ENCODE measurements at places on chromosomes 3 and 15. TPM values are rescaled to one million over a fixed set of nuclear protein-coding genes. Genes with fewer than 3 reads are reported as not detected.

DNA sequence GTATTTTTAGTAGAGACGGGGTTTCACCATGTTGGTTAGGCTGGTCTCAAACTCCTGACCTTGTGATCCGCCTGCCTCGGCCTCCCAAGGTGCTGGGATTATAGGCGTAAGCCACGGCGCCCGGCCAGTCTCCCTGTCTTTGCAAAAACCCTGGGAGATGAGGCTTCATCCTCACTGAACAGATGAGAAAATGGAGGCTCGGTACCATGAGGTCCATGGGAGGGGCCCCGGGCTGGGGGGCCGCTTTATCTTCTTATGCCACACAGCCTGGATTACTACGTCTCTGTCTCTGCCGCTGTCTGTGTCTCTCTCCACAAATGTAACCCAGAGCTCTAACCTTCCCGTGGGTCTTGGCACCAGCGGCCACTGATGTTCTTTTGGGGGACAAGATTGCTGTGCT lies 39.1 kb downstream of the ABTB1 start:
- no peak overlapping the region for H3K27ac ChIP-seq
- H3K27me3 ChIP-seq, result no peaks in the 10 kb centered on the region
- DNase-seq, result no peak
- H3K4me1 ChIP-seq, result no peaks in the 10 kb centered on the region
- H3K4me3 ChIP-seq, result no peak overlapping the region
- no peaks in the 10 kb centered on the region for H3K36me3 ChIP-seq

DNA sequence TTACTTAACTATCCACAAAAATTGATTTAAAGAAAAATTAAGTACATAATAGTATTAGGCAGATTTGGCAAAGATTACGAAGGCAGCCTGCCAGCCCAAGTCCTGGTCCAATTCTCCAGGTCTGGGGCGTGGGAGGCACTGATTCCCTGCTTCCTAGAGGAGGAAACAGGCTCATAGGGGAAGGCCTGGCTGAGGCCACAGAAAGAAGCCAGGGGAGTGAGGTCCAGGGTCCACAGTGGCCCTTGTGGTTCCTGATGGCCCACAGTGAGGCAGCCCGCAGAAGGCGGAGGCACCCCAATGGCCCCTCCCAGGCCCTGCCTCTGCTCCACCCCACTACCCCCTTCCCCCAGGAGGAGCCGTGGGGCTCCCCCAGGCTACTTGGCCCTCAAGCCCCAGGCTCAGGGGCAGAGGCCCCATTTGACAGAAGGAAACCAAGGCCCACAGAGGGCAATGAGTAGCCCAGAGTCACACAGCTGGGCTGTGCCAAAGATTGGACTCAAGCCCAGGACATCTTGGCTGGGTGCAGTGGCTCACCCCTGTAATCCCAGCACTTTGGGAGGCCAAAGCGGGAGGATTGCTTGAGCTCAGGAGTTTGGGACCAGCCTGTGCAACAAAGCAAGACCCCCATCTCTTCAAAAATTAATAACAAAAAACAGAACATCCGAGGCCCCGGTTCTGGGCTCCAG lies 21.0 kb downstream of the H1-8 start:
- H3K27ac ChIP-seq, result no peak overlapping the region
- DNase-seq, result no peak
- H3K4me3 ChIP-seq, result no peak overlapping the region
- H3K36me3 ChIP-seq, result peaks cover 11% of the 10 kb centered on the region
- H3K27me3 ChIP-seq, result no peaks in the 10 kb centered on the region
- H3K4me1 ChIP-seq, result peaks cover 17% of the 10 kb centered on the region

DNA sequence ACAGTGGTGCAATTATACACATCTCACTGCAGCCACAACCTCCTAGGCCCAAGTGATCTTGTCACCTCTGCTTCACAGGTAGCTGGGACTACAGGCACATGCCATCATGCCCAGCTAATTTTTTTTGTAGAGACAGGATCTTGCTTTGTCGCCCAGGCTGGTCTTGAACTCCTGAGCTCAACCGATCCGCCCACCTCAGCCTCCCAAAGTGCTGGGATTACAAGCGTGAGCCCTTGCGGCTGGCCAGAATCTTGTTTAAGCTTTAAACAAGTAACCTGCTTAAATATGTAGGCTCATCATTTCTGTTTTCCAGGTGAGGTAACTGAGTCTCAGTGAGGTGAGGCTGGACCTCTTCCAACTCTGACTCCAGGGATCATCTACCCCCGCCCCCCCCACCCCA lies 7.7 kb upstream of the PSTPIP1 start:
- H3K36me3 ChIP-seq, result no peaks in the 10 kb centered on the region
- no peak for DNase-seq
- H3K27me3 ChIP-seq, result no peaks in the 10 kb centered on the region
- H3K27ac ChIP-seq, result no peak overlapping the region
- no peaks in the 10 kb centered on the region for H3K4me1 ChIP-seq

- no peak overlapping the region for H3K4me3 ChIP-seq
- no peaks in the 10 kb centered on the region for H3K36me3 ChIP-seq
- H3K4me1 ChIP-seq, result no peaks in the 10 kb centered on the region
- no peaks in the 10 kb centered on the region for H3K27me3 ChIP-seq
- H3K27ac ChIP-seq, result no peak overlapping the region
- DNase-seq, result no peak
Observed at GRCh38 chr3:125179143-125179883, 33.2 kb downstream of the SLC12A8 start.

GRCh38 chr3:85533586-85533985 lies 574.8 kb downstream of the CADM2 start:
- no peak for DNase-seq
- H3K4me1 ChIP-seq, result no peaks in the 10 kb centered on the region
- H3K27me3 ChIP-seq, result no peaks in the 10 kb centered on the region
- H3K36me3 ChIP-seq, result no peaks in the 10 kb centered on the region
- H3K27ac ChIP-seq, result no peak overlapping the region

TRPM1 gene
- total RNA-seq, result not detected

- H3K27ac ChIP-seq, result peak overlapping the region; percentile 45
- no peaks in the 10 kb centered on the region for H3K27me3 ChIP-seq
- peak; percentile 85 for DNase-seq
- no peaks in the 10 kb centered on the region for H3K36me3 ChIP-seq
- peaks cover 75% of the 10 kb centered on the region for H3K4me1 ChIP-seq
Observed at GRCh38 chr3:128278761-128279600, 125.7 kb downstream of the EEFSEC start.

DNA sequence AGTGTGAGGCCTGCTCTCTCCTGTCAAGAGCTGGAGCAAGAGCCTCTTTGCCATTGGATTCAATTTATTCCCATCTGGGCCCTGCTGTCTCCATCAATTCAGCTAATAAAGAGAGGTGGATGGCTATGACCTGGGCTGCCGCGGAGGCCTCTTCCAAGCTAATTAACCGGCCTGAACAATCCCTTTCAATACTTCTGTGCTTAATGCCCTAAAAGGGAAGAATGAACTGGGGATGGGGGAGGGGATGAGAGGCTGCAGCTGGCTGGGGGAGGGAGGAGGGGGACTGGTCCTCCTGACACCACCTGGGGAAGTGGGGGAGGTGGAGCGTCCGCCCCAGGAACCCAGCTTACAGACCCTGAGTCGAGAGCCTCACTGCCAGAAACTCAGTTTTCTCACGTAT lies 33.4 kb upstream of the PRR23E start:
- no peaks in the 10 kb centered on the region for H3K36me3 ChIP-seq
- H3K4me1 ChIP-seq, result no peaks in the 10 kb centered on the region
- no peak overlapping the region for H3K4me3 ChIP-seq
- no peak for DNase-seq

TMCO5A gene
- not detected for total RNA-seq

DNA sequence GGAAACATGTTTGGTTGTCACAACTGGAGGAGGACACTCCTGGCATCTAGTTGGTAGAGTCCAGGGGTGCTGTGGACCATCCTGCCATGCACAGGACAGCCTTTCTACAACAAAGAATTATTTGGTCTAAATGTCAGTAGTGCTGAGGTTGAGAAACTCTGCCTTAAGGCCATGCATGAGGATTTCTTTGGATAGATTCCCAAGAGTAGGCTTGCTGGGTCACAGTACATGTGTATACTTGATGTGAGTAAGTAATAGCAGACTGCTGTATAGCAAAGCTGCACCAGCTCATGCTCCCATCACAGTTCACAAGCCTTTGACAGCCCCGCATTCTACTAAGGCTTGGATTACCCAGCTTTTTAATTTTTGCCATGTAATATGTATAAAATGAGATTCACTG lies 151.3 kb downstream of the MFSD1 start:
- no peak overlapping the region for H3K27ac ChIP-seq
- H3K4me1 ChIP-seq, result no peaks in the 10 kb centered on the region
- no peak overlapping the region for H3K4me3 ChIP-seq
- H3K36me3 ChIP-seq, result no peaks in the 10 kb centered on the region
- DNase-seq, result no peak

FOXB1 gene
- total RNA-seq, result not detected

GOLGA8J gene
- total RNA-seq, result 3.7 TPM

LRTM1 gene
- total RNA-seq, result not detected

DNA sequence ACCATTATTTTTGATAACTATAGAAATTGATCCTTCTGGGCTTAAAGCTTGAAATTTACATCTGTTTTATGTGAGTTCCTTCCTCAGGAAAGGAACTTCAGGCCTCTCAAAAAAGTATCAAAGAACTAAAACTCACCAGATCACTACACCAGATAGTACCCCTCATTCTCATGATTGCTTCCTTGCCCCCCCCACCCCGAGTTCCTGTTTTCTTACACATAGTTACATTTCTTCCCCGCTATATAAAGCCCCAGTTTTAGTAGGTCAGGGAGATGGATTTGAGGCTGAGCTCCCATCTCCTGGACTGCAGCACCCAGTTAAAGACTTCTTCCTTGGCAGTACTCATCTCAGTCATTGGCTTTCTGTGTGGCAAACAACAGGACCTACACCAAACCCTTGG lies 80.3 kb upstream of the HRH1 start:
- DNase-seq, result no peak
- H3K27me3 ChIP-seq, result no peaks in the 10 kb centered on the region
- H3K27ac ChIP-seq, result no peak overlapping the region
- no peak overlapping the region for H3K4me3 ChIP-seq
- H3K36me3 ChIP-seq, result no peaks in the 10 kb centered on the region

DNA sequence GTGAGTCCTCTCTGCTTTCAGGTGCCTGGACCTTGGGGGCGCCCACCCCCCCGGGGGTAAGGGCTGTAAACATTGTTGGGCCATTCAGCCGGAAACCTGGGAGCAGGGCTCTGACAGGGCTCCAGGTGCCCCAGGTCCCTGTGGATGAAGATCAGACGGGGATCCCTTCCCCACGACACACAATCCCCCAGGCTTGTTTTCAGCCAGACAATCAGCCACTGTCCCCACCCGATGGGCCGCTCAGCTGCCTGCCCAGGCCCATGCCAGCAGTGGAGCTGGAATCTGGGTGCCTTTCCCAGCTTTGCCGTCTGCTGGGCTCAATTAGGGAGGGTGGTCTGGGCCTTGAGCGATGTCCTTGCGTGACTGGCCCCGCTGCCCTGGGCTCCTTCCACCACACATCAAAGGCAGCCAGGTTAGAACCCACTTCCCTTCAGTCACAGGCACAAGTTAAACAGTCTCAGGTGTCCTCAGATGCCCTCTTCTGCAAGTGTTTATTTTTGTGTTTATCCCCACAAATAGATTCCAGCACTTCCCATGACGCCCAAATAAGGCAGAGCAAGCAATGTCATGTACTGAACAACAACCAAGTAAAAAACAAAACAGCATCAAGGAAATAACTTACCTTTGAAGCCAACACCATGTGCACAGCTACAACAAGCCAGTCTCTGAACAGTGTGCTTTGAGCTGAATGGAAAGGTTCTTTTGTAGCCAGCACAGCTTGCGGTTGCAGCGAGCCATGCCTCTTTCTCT lies 77.0 kb upstream of the ALDH1A3 start:
- H3K27ac ChIP-seq, result no peak overlapping the region
- no peaks in the 10 kb centered on the region for H3K27me3 ChIP-seq
- DNase-seq, result no peak
- H3K4me1 ChIP-seq, result no peaks in the 10 kb centered on the region

DNA sequence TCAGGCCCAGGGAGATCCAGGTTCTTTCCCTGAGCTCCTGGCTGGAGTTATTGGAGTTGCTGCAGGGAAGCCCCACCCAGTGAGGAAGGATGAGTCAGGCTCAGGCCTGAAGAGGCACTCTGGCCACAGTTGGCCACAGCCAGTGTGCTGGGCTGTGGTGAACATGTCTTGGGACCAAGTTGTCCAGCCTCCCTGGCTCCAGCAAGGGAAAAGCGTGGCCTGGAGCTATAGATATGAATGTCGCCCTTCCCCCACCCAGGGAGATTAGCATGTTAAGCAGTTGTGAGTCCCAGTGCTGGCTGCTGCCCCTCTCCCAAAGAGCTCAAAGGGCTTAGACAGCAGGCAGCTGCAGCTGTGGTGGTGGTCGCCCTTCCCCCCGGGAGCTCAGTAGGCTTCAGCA lies 963.2 kb downstream of the ROBO2 start:
- no peaks in the 10 kb centered on the region for H3K27me3 ChIP-seq
- H3K36me3 ChIP-seq, result no peaks in the 10 kb centered on the region
- H3K27ac ChIP-seq, result no peak overlapping the region
- H3K4me3 ChIP-seq, result no peak overlapping the region
- H3K4me1 ChIP-seq, result peaks cover 4% of the 10 kb centered on the region
- DNase-seq, result no peak

KIF15 gene
- not detected for total RNA-seq
